COR-L47 (cell line): ENCODE measurements at places on chromosomes 2 and 18.

DNA sequence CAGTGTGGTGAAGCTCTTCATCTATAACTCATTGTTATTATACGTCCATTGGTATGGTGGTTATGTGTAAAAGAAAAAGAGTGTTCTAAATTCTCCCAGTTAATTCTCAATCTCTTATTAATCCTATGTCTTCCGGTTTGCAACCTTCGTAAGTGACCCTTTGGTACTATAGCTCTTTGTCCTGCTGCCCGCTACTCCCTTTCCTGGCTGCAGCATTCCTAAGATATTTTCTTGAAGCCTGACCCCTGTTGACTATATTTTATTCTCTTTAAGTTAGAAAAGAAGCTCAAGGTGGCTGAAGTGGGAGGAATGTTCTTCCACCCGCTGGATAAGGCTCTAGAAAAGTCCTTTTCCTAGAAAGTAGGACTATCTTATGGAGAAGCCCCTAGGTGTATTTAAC is 684.8 kb downstream of the SOCS6 start:
- no peak for DNase-seq

GRCh38 chr2:233369897-233370685 is 15.8 kb downstream of the DGKD start:
- no peak for DNase-seq

- DNase-seq: no peak
Measured at GRCh38 chr2:60268661-60269060, 284.8 kb downstream of the BCL11A start.

DNA sequence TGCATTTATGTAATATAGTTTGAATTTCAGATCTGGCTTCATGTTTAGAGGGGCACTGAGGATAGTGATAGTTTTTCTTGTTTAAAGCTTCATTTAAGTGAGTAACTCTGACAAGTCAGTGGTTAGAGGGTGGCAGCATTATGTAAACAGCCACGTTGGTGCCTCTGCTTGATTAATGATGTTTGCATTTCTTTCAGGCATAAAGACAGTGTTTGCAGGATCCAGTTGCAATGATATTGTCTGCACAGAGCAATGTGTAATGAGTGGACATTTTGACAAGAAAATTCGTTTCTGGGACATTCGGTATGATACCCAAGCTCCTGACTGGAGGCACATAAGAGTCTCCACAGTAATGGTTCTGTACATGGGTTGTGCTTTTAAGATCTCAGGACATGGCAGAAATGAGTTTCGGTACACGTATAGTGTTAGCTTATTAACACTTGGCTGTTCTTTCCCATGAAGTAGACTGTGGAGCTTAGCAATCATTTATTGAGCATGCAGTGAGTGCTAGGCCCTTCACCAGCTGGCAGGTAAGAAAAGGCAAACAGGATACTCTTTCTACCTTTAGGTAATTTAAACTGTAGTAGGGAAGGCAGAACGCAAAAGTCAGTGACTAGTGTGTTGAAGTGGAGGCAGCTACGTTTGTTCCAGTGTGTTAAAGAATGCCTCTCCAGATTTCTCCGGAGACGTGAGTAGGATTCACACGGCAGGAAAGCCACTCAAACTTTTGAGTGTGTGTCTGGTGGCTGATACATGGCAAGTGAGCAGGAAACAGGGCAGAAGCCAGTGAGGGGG is 17.4 kb upstream of the SAG start:
- DNase-seq: no peak

- no peak for DNase-seq
Measured at GRCh38 chr2:107001062-107001461, 115.1 kb upstream of the ST6GAL2 start.

DNA sequence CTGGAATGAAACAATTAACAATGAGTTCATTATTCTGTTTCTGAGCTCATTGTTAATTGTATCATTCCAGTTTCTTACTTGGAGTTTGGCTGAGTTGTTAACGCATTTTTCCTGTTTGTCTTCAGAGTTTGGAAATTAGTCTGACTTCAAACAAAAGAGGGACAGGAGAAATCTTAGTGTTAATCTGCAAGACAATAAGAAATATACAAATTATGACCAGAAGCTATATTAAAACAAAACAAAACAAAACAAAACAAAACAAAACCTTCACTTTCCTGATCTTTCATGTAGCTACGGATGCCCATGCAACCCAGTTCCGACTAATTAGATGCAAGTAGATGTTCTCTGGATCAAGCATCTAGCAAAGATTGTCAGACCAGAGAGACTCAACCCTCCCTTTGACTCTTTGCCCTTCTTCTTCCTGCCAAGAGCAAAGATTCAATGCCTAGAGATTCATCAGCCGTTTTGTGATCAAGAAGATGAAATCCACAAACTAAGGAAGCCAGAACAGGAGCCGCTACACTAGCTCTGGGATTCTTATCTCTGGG is 686.2 kb upstream of the FSHR start:
- DNase-seq: no peak

DNA sequence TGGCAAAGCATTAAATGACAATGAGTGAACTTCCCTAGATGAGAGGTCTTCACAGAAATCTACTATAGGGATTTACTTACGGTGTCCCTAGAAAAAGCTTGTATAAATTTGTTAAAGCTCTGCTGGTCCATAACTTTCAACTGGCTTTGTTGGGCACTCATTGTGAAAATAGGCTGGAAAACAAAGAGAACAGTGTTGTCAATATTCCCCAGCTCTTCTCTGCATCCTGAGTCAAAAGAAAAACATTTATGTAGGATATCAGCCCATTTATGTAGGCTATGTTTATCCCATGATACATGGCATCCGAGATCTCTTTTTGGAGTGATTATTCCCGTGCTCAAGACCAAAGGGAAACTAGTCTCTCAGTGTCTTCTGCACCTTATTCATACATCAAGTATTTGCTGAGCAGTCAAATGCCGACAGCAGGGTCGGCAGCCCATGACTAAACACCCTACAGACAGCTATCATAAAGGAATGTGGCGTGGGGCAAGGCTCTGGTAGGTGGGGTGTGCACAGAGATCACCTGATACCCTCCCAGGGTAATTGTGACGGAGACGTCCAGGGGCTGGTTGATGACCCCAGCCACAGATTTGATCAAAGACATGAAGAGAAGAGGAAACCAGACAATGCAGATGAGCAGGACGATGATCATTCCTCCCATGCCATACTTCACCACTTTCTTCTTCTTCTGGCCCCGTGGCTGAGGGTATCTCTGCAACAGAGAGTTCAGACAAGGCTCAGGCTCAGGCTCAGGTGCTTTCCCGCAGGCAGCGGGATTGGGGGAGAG is 155.9 kb downstream of the NAPG start:
- DNase-seq: no peak
